Calu3 (cell line): ENCODE measurements at places on chromosomes 3 and 15.
A peak's percentile ranks its signal among the peaks of the same experiment; 100 is the strongest.

DNA sequence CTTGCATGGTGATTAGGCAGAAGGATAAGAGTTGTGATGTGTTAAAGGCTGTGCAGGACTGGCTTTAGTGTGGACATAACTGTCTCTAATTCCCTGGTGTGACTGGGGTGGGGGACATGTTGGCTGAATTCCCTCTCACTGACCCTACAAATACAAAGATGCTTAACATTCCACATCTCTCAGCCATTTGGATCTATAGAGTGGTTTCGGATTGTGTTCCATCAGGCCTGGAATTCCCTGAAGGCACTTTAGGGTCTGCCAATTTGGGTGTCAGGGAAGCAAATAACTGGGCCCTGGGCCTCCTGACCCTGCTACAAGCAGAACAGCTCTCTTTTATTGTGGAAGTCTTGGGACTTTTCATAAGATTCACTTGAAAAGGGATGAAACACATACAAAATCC, 56.2 kb downstream of the ARHGEF26 start:
- DNase-seq, result no peak

DNA sequence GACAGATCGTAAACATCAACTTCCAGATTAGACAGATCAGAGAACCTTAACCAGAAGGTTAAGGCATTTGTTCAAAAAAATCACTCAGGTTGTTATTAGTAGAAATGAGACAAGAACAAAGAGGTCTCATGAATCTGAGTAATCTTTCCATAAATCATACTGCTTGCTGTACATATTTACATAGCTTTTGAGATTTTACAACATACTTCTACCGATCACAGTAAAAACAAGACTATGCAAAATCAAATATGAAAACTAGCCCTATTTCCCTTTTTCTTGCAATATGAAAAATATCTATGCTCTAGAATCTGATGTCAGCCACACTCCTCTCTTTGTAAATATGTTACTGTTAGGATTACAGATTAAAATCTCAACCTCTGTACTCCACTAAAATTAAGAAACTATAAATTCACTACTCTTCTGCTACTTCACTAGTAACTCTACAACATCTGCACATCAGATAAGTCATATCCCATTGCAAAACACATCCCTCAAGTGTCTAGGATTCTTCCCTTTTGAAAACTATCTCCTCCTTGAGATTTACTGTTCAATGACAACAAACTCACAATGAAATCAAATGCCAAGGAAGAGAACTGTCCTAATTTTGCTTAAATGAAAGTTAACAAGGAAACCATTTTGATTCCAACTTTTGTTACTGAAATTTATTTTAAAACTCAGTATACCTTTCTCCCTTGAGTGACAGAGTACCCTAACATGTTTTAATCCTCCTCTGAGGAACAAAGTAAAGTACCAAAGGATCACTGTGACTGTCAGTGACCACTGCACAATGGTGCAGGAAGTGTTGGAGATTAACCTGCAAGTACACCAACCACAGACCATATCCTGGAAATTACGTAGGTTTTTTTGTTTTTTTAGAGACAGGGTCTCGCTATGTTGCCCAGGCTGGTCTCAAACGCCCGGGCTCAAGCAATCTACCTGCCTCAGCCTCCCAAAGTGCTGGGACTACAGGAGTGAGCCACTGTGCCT, 12.8 kb downstream of the DCUN1D1 start:
- DNase-seq, result no peak

- no peak for DNase-seq
These were observed 267.8 kb upstream of the CNTN4 start for GRCh38 chr3:1830851-1831250.

DNA sequence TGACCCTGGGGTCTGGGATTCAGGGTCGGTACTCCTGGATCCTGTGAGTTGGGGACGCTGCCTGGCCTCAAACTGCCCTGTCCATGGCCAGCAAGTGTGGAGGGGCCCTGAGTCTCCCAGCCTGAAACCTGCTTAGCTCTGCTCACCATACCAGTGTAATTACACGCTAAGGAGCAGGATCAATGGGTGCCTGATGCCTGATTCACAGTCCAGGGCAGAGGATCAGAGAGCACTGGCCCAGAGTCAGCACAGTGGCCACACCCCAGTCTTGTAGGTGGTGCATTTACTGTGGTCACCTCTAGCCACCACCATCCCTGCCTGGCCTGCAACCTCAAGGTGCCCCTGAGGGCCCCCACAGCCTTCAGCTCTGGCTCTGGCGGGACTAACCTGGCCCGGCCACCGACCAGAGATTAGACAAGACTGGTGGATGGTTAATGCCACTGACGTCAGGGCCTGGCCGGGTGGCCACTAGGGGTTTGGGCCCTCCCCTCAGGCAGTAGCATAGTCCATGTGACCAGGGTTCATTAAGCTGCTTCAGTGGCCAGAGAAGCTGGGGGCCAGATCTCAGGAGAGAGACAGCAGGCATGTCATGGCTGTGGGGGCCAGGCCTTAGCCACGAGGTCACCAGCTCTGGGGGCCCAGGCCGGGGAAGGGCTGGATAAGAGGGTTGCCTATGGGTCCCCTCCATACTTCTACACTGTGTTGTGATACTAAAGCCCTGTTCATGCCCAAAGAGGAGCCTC, 3.3 kb upstream of the SLC38A3 start:
- DNase-seq, result no peak

DNA sequence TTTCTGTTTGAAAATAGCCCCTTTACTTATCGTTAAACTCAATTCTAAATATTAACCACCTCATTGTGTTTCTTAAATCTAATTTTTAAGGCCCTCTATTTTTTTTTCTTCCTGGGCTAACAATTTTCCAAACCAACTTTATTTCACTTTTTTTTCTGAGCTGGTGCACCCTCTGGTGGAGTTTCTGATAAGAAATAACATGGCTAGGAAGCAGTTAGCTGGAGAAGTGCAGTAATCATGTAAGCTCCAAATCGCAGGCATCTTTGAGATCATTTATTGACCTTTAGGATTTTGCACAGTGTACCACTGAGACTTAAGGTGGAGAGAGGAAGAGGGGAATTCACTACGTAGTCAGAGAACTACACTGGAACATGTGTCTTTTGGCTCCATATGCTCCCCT, 6.4 kb downstream of the TMEM207 start:
- DNase-seq, result peak; percentile 48

GRCh38 chr3:136332302-136332701, 82.2 kb downstream of the PCCB start:
- no peak for DNase-seq

DNA sequence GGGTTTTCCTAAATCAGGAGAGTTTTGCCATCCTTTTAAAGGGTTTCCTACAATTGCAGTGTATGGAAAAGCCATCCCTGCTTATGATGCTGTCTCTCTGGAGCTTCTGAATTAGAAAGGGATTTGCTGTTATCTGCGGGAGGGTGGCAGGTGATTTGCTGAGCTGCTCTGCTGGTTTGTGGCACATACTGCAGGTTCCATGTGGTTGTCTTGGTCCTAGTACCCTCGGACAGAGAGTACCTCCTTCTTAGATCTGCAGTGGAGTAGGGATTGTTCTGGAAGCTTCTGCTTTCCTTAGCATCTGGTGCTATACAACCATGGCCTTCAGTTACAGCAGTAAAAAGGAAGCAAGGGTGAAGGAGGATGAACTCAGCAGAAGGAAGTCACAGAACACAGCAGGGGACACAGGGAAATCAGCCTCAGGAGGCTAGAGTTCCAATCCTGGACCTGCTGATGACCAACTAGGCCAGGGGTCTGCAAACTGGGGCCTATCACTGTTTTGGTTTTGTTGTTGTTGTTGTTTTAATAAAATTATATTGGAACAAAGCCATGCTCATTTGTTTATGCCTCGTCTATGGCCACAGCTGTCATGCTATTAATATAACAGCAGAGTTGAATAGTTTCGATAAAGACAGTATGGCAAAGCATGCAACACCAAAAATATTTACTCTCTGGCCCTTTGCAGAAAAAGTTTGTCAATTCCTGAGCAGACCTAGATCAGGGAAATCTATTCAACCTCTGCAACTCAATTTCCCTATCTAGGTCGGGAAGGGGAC, 39.5 kb downstream of the STARD5 start:
- DNase-seq, result no peak
